Endodermal cell (in vitro differentiated cells): ENCODE measurements at places on chromosomes 5 and 9.

- H3K27ac ChIP-seq: no peak overlapping the region
- no peaks in the 10 kb centered on the region for H3K36me3 ChIP-seq
- no peak for DNase-seq
- H3K27me3 ChIP-seq: no peaks in the 10 kb centered on the region
Observed at GRCh38 chr9:129220771-129221170, 42.7 kb upstream of the IER5L start.

DNA sequence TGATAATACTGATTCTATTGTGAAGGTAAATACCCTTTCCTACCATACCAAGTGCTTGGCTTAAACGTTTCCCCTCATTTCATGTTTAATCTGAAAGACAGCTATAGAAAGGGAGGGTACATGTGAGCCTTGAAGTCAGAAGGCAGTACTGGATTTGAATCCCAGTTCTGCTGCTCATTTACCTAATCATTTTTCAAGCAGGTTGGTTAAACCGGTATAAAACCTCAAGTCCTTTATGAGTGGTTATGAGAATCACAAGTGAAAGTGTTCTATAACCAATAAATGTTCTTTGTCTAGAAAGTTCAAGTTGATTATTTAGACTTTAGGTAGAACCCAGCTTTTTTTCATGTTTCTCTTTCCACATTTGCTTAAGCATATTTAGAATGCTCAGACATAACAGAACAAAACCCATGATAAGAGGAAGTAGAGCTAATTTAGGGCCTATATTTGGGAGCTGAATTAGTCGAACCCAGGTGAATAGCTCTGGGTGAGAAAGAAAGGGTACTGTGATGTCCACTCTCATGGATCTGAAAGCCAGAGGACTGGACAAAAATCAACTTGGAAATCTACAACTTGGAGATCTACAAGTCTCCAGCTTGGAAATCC, 29.7 kb upstream of the F2RL2 start:
- peaks cover 6% of the 10 kb centered on the region for H3K36me3 ChIP-seq
- DNase-seq: no peak
- H3K4me3 ChIP-seq: no peak overlapping the region
- H3K4me1 ChIP-seq: peaks cover 5% of the 10 kb centered on the region

- peaks cover 56% of the 10 kb centered on the region for H3K27me3 ChIP-seq
- H3K4me1 ChIP-seq: peaks cover 8% of the 10 kb centered on the region
- no peak overlapping the region for H3K27ac ChIP-seq
- peak; percentile 70 for DNase-seq
Observed at GRCh38 chr9:110579862-110580219, 300 bp upstream of the SVEP1 start.

- no peaks in the 10 kb centered on the region for H3K36me3 ChIP-seq
- no peaks in the 10 kb centered on the region for H3K27me3 ChIP-seq
- no peak overlapping the region for H3K4me3 ChIP-seq
- H3K4me1 ChIP-seq: no peaks in the 10 kb centered on the region
- H3K27ac ChIP-seq: no peak overlapping the region
- no peak for DNase-seq
Observed at GRCh38 chr5:86999951-87000350, 267.7 kb upstream of the RASA1 start.

DNA sequence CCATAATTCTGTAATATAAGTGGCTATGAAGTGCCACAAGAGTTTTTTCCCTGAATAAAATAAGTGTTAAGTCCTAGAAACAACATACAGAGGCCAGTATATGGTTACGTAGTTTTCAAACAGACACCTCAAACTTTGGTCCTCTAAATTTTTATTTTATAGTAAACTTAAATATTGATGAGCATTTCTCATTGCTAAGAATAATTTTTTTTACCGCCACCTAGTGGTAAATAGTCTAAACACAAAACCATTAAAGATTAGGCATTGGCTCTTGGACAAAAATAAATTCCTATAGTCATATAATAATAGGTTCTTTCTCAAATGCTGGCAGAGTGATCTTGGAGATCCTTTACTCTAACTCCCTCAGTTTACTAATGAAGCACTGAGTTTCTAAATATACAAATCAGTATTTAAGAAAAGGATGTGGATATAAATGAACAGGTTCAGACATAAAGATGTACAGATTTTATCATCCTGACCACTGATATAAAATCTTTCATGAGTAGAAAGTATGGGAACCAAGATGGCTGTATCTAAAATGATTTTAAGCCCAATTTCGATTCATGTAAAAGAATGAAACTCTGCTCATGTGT, 136.2 kb downstream of the FANCC start:
- peaks cover 5% of the 10 kb centered on the region for H3K4me1 ChIP-seq
- no peaks in the 10 kb centered on the region for H3K36me3 ChIP-seq
- H3K27me3 ChIP-seq: no peaks in the 10 kb centered on the region
- H3K4me3 ChIP-seq: no peak overlapping the region

DNA sequence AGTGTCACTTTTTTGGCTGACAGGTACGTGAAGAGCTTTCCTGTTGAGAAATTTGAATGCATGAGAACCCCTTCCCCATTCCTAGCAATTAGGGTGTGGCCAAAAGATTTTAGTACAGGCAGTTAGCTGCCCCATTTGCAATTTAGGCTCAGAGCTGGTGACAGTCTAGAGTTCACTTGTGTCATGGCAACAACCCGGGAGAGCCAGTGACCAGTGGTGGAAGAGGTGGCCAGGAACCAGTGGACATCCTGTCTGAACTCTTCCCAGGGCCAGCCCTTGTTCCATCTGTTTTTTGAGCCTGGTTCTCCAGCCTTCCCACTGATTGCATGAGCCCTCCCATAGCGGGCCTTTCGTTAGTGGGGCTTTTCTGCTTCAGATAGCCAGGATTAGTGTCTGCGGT, 2.5 kb upstream of the NEUROG1 start:
- H3K27ac ChIP-seq: no peak overlapping the region
- H3K4me1 ChIP-seq: no peaks in the 10 kb centered on the region
- no peak overlapping the region for H3K4me3 ChIP-seq
- H3K27me3 ChIP-seq: peaks cover 100% of the 10 kb centered on the region
- no peaks in the 10 kb centered on the region for H3K36me3 ChIP-seq
- DNase-seq: peak; percentile 18

DNA sequence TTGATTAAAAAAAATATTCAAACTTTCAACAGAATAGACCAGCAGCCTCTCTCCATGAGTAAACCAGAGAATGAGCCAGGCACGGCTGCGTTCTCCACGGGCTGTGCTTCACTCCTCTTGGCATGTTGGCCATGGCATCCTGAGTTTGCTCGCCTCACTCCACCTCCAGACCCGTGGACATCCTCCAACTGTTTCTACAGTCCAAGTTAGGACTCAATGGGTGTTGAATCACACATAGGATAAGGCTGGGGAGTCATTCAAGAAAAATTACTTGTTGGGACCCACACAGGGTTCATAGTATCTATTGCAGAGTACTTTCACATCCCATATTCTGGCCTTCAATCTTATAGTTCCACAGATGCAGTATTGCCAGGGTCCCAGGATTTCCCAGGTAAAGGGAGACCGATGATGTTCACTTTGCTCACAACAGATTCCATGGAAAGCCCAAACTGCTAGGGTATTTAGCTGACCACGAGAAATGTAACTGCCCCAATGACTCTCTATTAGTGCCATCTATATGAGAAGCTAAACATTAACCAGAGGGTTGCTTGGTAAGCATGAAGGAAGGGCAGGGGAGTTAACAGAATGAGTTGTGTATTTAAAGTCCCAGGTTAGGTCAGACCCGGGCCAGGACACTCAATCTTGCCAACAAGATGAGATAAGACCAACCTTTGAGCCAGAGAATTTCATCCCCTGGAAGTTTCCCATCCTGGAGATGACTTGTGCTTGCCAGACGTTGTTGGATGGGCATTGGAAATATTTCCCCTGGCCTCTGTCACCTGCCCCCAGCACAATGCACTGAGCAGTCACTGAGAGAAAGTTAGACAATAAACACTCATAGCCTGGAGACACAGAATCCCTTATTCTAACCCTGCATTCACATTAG, 19.7 kb upstream of the GDA start:
- H3K4me3 ChIP-seq: no peak overlapping the region
- H3K36me3 ChIP-seq: no peaks in the 10 kb centered on the region
- H3K27ac ChIP-seq: no peak overlapping the region

GRCh38 chr9:3125602-3126405, 281.9 kb upstream of the PUM3 start:
- DNase-seq: no peak
- H3K4me3 ChIP-seq: no peak overlapping the region
- no peaks in the 10 kb centered on the region for H3K36me3 ChIP-seq
- no peaks in the 10 kb centered on the region for H3K27me3 ChIP-seq

DNA sequence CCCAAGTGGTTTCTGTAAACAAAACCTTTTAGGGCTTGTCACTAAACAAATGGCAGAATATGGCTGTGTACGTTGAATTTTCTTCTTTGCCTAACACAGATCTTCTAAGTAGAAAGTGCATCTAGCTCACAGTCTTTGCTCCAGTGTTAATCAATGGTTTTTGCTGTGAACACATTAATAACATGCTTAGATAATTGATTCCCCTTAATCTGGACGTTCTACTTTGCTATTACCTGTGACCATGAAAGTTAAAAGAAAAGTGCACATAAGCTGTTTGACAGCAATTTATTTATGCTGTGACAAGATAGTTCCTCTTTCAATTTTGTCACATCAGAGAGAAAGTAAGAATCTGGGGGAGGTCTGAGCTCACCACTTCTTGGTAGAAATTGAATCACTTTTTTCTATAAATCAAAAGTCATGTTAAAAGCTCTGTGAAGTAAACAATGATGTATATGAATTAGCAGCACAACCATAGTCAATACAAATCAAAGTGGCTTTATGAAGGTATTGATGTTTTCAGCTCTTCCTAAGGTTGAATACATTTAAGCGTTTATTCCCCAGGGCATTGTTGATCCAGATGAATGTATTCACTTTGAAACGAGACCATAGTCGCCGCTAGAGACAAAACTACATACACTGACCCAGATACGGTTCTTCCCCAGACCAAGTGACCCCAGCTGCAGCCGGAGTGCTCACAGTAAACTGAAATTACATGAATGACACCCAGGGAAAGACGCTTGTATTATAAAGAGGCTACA, 174.6 kb upstream of the ZNF608 start:
- no peaks in the 10 kb centered on the region for H3K27me3 ChIP-seq
- no peak for DNase-seq
- peak overlapping the region; percentile 87 for H3K27ac ChIP-seq
- H3K4me3 ChIP-seq: no peak overlapping the region
- no peaks in the 10 kb centered on the region for H3K36me3 ChIP-seq

DNA sequence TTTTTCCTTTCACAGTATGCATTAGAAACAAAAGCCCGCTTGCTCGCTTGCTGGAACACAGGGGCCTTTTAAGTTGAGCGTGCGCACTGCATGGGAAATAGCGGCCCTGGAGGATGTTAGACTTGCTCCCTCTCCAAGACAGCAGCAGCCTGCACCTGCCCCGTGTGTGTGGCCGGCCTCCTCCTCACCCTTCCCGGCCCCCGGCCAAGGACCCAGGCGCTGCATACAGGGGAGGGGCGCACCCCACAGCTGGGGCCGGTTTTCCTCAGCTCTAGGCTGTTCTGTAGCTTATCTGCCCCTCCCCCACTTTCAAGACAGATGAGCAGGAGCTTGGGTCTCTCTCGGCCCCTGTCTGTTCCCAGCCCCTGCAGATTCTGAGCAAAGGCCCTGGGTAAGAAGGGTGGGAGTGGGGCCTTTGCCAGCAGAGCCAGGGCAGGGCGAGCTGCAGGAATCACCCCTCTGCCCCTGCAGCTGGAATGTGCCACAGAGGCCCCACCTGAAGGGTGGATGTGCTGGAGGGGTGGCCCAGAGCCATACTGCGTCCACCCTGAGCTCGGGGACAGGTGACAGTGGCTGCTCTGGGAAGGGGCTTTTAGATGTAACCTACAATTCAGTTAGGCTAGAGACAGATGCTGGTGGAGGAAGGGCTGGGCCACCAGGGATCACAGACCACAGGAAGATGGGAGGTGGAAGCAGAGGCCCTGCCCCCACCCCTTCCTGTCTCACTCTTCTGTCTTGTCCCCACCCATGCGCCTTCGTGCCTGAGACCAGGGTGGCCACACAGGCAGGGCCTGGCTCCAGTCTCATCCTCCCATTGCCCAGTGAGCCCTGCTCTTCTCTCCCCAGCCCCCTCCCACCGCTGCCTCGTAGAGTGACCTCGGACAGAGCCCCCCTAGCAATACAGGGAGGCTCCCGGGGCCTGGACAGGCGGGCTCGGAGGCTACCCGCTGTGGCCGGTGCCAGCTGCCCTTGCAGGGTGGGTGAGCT, 132.4 kb downstream of the DAB2IP start:
- peak; percentile 65 for DNase-seq
- H3K4me1 ChIP-seq: no peaks in the 10 kb centered on the region
- no peaks in the 10 kb centered on the region for H3K27me3 ChIP-seq
- H3K36me3 ChIP-seq: peaks cover 20% of the 10 kb centered on the region
- H3K4me3 ChIP-seq: no peak overlapping the region

DNA sequence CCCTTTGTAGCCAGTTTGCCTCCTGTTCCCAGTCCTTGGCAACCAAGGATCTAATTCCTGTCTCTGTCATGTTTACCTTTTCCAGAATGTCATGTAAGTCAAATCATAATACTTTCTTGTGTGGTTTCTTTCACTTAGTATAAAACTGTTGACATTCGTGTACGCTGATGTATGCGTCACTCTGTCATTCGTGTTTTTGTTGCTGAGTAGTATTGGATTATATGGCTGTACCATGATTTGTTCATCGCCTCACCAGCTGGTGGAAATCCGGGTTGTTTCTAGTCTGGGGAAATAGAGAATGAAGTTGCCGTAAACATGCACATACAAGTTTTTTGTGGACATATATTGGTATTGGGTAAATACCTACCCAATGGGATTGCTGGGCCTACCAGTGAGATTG, 97.4 kb downstream of the ANGPTL2 start:
- no peak overlapping the region for H3K4me3 ChIP-seq
- no peaks in the 10 kb centered on the region for H3K36me3 ChIP-seq
- DNase-seq: no peak
- H3K27ac ChIP-seq: no peak overlapping the region
- peaks cover 11% of the 10 kb centered on the region for H3K4me1 ChIP-seq
- H3K27me3 ChIP-seq: no peaks in the 10 kb centered on the region

DNA sequence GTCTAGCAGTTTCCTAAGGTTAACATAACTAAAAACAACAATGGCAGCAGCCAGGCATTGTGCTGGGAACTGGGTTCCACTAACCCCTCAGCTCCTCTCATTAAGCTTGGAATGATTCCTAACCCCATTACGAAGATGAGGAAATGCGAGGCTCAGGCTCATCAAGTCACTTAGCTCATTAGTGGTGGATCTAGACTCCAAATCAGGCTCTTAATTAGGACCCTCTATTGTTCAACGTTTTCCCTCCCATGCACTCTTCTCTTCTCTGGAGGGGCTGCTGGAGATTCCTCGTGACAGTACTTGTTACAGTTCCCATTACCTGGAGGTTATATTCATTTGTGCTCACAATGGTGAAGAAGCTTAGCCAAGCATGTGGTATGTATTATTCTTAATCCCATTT, 6.5 kb downstream of the TAS2R1 start:
- H3K27me3 ChIP-seq: no peaks in the 10 kb centered on the region
- no peak overlapping the region for H3K4me3 ChIP-seq
- no peak for DNase-seq
- H3K27ac ChIP-seq: no peak overlapping the region
- H3K4me1 ChIP-seq: no peaks in the 10 kb centered on the region
- H3K36me3 ChIP-seq: no peaks in the 10 kb centered on the region

- peaks cover 7% of the 10 kb centered on the region for H3K4me1 ChIP-seq
- H3K27me3 ChIP-seq: no peaks in the 10 kb centered on the region
- H3K4me3 ChIP-seq: no peak overlapping the region
- H3K27ac ChIP-seq: no peak overlapping the region
- H3K36me3 ChIP-seq: no peaks in the 10 kb centered on the region
Observed at GRCh38 chr9:88816141-88816540, 175.1 kb upstream of the S1PR3 start.
